ENCODE measurements at places on chromosomes 2 and 18. TPM values are rescaled to one million over a fixed set of nuclear protein-coding genes. Genes with fewer than 3 reads are reported as not detected.

GRCh38 chr2:13414897-13415296 is 698.2 kb downstream of the TRIB2 start:
- no peaks in the 10 kb centered on the region for H3K4me1 ChIP-seq
- H3K36me3 ChIP-seq = no peaks in the 10 kb centered on the region
- no peaks in the 10 kb centered on the region for H3K27me3 ChIP-seq
- no peak for DNase-seq
- no peak overlapping the region for H3K4me3 ChIP-seq
- H3K27ac ChIP-seq = no peak overlapping the region

DNA sequence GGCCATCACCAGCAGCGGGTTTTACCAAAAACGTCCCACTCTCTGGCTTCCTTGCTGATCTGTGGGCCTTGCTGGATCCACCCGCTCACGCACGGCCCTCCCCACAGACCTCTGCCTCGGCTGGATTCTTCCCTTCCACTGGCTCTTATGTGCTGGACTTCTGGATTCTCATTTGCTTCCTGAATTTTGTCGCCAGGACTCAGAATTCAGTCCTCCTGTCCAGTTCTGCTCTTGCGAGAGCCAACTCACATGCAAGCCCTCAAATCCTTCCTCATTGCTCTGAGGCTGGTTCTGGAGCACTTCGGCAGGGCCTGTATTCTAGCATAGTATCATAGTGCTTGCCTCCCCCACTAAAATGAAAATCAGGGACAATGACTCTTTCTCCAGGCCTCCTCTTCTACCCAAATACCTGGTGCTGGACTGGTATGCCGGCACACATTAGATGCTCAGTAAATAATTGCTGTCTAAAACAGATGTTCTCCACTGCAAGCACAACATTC is 115.5 kb downstream of the ATL2 start:
- H3K36me3 ChIP-seq = no peaks in the 10 kb centered on the region
- H3K4me1 ChIP-seq = peaks cover 14% of the 10 kb centered on the region
- no peak for DNase-seq
- no peak overlapping the region for H3K27ac ChIP-seq

SCG2 gene
- 0.07 TPM for total RNA-seq

SOS1 gene
- total RNA-seq = 18.7 TPM

DYNAP gene
- not detected for total RNA-seq

- H3K36me3 ChIP-seq = no peaks in the 10 kb centered on the region
- DNase-seq = no peak
- no peak overlapping the region for H3K27ac ChIP-seq
These were observed 87.9 kb downstream of the RAB31 start for GRCh38 chr18:9796011-9796410.

DNA sequence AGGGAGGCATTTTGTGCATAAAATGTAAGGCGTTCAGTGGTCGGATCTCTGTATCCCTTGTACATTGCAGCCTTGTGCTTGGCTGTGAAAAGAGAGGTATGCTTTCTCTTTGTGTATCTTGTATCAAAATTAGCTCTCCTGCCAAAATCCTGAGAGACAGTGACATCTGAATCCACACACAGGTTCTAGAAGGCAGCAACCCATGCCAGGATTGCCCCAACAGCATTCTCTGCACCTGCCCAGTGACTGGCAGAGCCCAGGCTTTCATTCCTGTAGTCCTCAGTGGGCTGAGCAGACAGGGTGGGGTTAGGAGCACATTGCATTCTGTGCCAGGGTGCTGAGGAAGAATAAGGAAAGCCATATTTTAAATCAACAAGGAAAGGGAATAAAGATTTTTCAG is 740.3 kb upstream of the RAB6C start:
- DNase-seq = no peak
- no peaks in the 10 kb centered on the region for H3K36me3 ChIP-seq
- H3K27ac ChIP-seq = no peak overlapping the region
- H3K4me3 ChIP-seq = no peak overlapping the region

CNGA3 gene
- 0.04 TPM for total RNA-seq

- DNase-seq = peak; percentile 28
- peaks cover 34% of the 10 kb centered on the region for H3K4me1 ChIP-seq
- H3K36me3 ChIP-seq = peaks cover 16% of the 10 kb centered on the region
- H3K27ac ChIP-seq = peak overlapping the region; percentile 39
- no peaks in the 10 kb centered on the region for H3K27me3 ChIP-seq
- H3K4me3 ChIP-seq = no peak overlapping the region
These were observed 7.7 kb downstream of the HJURP start for GRCh38 chr2:233846387-233847247.

GRCh38 chr2:180669016-180669415 is 311.4 kb upstream of the UBE2E3 start:
- H3K27me3 ChIP-seq = no peaks in the 10 kb centered on the region
- no peaks in the 10 kb centered on the region for H3K36me3 ChIP-seq
- H3K4me1 ChIP-seq = no peaks in the 10 kb centered on the region
- no peak overlapping the region for H3K4me3 ChIP-seq
- DNase-seq = no peak
- H3K27ac ChIP-seq = no peak overlapping the region

DNA sequence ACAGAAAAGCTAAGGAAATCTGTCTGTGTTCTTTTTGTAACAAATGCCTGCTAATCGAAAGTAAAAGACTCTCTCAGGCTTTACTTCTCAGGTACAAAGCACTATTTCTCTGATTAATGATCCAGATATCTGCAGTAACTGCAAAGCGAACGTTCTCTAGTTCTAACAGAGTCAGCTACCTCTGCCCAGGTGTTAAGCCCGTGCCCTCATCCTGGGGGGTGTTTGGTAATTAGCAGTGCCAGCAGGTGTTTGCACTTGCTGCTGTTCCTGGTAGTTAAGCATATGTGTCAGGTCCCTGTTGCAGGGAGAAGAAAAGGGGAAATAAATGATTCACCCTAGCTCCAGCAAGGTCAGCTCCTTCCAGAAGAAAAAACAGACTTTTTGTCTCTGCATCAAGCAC is 58.8 kb upstream of the CRIM1 start:
- no peaks in the 10 kb centered on the region for H3K27me3 ChIP-seq
- no peak overlapping the region for H3K27ac ChIP-seq
- DNase-seq = no peak
- H3K36me3 ChIP-seq = no peaks in the 10 kb centered on the region
- no peaks in the 10 kb centered on the region for H3K4me1 ChIP-seq

DNA sequence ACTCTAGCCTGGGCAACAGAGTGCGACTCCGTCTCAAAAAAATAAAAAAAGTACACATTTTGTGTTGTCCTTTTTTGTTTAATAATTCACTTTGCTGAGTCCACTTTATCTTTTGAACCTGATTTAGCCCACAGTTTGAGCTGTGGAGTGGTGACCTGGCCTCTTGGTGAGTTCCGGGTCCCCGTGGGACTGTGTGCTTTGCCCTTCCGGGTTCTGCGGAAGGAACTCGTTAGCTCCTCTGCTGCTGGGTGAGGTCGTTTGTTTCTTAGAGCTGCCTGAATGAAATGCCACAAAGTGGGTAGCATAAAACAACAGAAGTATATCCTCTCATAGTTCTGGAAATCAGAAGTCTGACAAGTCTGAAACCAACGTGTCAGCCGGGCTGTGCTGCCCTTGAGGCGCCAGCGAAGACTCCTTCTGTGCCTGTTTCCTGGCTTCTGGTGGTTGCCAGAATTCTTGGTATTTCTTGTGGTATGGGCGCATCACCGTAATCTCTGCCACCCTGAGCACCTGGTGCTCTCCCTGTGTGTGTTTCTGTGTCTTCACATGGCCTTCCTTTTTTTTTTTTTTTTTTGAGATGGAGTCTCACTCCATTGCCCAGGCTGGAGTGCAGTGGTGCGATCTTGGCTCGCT is 3.5 kb downstream of the EFHD1 start:
- no peak overlapping the region for H3K27ac ChIP-seq
- no peaks in the 10 kb centered on the region for H3K36me3 ChIP-seq
- H3K27me3 ChIP-seq = peaks cover 36% of the 10 kb centered on the region
- DNase-seq = no peak
- no peaks in the 10 kb centered on the region for H3K4me1 ChIP-seq
- no peak overlapping the region for H3K4me3 ChIP-seq

GRCh38 chr18:45493830-45494229 is 121.4 kb upstream of the SLC14A2 start:
- DNase-seq = no peak
- no peaks in the 10 kb centered on the region for H3K36me3 ChIP-seq
- H3K27me3 ChIP-seq = no peaks in the 10 kb centered on the region
- H3K4me1 ChIP-seq = no peaks in the 10 kb centered on the region

DNA sequence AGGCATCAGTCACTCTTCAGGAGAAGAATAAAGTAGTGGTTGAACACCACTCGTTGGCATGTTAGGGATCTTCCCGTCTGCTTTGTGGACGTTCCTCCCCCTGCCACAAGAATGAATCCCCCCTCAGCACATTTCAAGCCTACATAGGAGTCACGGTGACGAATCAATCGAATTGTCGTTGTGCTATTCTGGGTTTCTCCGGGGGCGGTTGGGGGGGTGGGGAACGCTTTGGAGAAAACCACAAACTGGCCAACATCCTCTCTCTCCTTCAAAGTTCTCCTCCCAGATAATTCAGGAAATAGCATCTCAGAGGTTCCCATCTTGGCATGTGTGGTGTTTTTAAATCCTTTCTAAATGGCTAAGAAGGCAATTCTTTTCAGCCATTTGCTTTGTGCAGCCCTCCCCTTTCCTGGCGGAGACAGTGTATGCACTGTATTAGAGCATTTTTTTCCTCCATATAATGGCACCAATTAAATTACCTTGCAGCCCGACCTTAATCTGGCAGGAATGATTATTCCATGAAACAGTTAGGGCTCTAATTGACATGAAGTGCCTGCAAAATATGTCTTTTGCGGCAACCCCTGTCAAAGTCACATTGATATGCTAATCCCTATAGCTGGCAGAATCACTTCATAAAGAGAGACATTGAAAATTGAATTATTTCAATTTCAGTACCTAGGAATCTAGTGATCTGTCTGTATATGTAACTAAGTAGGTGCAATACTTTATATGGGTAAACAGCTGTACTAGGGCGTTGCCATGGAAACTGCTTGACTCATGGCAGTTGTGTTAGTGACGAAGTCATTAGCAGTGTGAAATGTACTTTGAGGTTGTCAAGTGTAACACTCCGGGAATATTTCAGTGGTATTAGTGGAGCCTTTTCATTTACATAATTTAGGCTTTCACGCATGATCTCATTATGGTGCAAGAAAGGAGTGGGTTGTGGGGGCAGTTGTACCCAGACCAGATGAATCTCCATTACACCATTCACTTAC is 323.4 kb upstream of the SLC14A2 start:
- no peaks in the 10 kb centered on the region for H3K36me3 ChIP-seq
- no peaks in the 10 kb centered on the region for H3K27me3 ChIP-seq
- no peak overlapping the region for H3K27ac ChIP-seq
- no peaks in the 10 kb centered on the region for H3K4me1 ChIP-seq
- H3K4me3 ChIP-seq = no peak overlapping the region

OTX1 gene
- total RNA-seq = 0.14 TPM

DNA sequence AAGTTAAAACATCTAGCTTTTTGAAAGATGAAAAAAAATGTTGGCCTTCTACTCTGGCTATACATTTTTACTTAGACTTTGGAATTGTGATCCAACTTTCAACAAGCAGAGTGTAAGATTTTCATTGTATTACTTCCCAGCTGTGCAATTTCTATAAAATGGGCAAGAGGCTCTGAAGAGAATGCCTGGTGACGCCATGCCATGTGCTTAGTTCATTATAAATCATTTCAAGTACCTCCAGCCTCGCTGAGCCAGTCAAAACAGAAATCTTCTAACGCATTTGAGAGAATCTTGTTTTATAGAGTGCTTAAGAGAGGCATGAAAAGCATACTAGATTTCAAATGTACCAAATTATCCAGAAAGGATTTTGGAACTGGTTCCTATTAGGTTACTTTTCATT is 10.1 kb upstream of the STK17B start:
- no peak overlapping the region for H3K4me3 ChIP-seq
- no peaks in the 10 kb centered on the region for H3K27me3 ChIP-seq
- H3K4me1 ChIP-seq = no peaks in the 10 kb centered on the region
- no peak for DNase-seq
- H3K36me3 ChIP-seq = no peaks in the 10 kb centered on the region

DNA sequence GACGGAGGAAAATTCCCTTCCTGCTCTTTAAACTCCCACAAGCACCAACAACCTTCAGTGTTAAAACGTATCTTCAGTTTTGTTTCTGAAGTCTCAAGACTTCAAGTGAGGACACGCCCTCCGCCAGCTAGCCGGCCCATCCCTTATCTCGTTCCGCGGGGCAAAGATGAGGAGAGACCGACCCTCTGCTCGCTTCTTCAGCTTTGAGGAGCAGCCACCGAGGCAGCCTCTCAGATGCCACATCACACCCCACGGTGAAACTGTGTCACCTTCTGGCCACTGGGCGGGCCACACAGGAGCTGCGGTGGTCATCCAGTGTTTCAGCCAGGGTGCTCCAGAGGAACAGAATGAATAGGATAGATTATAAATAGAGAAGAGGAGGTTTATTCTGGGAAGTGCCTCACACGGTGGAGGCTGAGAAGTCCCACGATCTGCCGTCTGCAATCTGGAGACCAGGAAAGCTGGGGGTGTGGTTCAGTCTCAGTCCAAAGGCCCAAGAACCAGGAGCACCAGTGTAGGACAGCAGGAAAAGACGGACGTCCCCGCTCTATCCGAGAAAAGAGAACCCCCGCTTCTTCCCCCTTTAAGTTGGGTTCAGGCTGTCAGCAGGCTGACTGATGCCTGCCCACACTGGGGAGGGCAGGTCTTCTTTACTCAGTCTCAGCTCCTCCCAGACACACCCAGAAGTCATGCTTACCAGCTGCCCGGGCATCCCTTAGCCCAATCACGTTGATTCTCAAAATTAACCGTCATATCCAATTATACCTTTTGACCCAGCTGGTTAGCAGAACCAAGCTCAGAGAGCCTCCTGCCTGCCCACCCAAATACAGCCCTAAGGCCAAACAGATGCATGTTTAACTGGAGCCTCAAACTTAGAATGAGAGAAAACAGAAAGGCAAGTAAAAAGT is 399.7 kb upstream of the ID2 start:
- no peak overlapping the region for H3K27ac ChIP-seq
- no peak for DNase-seq
- no peak overlapping the region for H3K4me3 ChIP-seq
- no peaks in the 10 kb centered on the region for H3K27me3 ChIP-seq

DNA sequence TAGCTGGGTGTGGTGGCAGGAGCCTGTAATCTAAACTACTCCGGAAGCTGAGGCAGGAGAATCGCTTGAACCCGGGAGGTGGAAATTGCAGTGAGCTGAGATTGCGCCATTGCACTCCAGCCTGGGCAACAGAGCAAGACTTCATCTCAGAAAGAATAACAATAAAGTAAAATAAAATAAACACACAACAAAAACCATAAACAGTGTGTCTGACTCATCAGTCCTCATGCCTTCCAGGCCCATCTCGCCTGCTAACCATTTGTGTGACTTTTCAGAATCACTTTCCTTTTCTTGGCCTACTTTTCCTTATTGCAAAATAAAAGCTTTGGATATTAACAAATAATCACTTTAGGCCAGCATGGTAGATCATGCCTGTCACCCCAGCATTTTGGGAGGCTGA is 42.0 kb upstream of the ASXL2 start:
- no peaks in the 10 kb centered on the region for H3K4me1 ChIP-seq
- no peak overlapping the region for H3K27ac ChIP-seq
- H3K27me3 ChIP-seq = no peaks in the 10 kb centered on the region
- no peaks in the 10 kb centered on the region for H3K36me3 ChIP-seq
- H3K4me3 ChIP-seq = no peak overlapping the region

CRACDL gene
- 0.04 TPM for total RNA-seq

CLIP4 gene
- total RNA-seq = 6.0 TPM

GRCh38 chr2:19580830-19581229 is 222.4 kb upstream of the OSR1 start:
- peaks cover 10% of the 10 kb centered on the region for H3K4me1 ChIP-seq
- peak; percentile 57 for DNase-seq
- no peaks in the 10 kb centered on the region for H3K27me3 ChIP-seq
- no peaks in the 10 kb centered on the region for H3K36me3 ChIP-seq
- H3K4me3 ChIP-seq = no peak overlapping the region
- H3K27ac ChIP-seq = peak overlapping the region; percentile 57
